ENCODE measurements at places on chromosomes 12 and 14.

- DNase-seq, result no peak
Observed at GRCh38 chr12:19185262-19185929, 55.9 kb downstream of the PLEKHA5 start.

GRCh38 chr14:24879661-24880386 lies 170.1 kb downstream of the STXBP6 start:
- DNase-seq, result no peak

DNA sequence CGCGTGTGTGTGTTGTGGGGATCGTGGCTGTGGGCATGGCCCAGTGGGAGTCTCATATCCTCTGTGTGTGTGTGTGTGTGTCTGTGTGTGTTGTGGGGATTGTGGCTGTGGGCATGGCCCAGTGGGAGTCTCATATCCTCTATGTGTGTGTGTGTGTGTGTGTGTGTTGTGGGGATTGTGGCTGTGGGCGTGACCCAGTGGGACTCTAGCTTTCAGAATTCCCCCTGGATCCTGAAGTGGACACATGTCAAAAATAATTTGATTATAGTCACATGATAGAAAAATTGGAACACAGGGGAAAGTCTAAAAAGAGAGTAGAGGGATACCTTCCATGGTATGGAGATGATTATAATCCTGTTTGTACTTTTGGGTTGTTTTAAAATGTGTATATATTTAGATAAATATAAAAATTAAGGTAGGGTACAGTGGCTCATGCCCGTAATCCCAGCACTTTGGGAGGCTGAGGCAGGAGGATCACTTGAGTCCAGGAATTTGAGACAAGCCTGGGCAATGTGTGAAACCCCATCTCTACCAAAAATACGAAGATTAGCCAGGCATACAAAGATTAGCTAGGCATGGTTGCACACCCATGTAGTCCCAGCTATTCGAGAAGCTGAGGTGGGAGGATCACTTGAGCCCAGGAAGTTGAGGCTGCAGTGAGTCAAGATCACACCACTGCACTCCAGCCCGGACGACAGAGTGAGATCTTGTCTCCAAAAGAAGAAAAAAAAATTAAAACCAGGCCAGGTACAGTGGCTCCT lies 11.0 kb downstream of the PAPLN start:
- DNase-seq, result no peak

DNA sequence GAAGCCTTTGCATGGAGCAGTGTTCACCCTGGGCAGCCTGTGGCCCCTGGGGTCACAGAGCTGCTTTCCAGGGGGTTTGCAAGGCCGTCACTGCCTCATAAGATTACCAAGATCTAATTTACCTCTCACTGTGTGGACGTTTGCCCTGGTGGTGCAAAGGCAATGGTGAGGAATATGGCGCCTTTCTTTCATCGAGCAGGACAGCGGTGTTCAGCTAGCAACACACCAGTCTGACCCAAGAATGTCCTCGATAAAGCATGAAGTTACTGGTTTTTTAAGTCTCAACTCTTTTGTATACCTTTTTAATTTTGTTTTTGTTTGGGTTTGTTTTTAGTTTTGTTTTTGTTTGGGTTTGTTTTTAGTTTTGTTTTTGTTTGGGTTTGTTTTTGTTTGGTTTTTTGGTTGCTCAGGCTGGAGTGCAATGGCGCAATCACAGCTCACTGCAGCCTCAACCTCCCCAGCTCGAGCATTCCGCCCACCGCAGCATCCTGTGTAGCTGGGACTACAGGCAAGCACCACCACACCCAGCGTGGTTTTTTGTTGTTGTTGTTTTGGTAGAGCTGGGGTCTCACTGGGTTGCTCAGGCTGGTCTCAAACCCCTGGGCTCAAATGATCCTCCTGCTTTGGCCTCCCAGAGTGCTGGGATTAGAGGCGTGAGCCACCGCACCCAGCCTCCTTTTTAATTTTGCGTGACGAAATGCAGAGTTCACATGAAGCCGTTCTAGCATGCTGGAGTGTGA lies 57.9 kb downstream of the PPP2R5C start:
- peak; percentile 50 for DNase-seq

GRCh38 chr12:82176761-82177490 lies 181.3 kb downstream of the CCDC59 start:
- no peak for DNase-seq

DNA sequence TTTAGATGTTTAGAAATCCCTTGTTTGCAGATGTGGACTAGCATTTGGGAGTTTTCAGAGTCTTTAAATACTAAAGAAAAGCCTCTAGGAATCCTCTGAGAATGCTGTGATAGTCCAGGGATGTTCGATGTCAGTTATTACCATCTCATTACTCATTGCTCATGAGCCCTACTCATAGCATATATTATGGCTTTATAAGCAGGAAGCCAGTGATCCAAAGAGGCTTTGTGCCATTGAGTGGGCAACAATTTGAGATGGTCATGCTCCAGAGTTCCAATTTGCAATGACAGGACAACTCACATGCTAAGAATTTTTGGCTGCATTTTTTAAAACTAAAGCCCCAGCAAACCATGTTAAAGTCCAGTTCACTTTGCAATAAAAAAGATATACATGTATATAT lies 163.0 kb downstream of the OTOGL start:
- no peak for DNase-seq

DNA sequence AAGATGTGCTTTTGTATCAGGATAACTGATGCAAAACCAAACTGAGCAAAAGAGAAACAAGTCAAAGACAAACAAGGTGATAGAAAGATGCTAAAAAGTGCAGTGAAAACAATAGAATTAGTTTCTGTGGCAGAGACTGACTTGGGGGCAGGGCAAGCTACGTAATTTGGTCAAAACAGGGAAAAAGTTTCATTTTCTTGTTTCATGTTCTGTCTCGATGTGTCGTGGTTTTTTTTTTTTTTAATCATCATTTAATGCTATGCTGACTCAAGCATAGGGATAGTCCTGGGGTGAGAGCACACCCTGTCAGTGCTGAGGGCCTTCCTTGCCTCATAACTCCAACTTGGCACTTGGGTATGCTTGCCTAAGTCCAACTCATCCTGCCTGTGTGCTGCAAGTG lies 144.1 kb upstream of the PTPRQ start:
- DNase-seq, result no peak

DNA sequence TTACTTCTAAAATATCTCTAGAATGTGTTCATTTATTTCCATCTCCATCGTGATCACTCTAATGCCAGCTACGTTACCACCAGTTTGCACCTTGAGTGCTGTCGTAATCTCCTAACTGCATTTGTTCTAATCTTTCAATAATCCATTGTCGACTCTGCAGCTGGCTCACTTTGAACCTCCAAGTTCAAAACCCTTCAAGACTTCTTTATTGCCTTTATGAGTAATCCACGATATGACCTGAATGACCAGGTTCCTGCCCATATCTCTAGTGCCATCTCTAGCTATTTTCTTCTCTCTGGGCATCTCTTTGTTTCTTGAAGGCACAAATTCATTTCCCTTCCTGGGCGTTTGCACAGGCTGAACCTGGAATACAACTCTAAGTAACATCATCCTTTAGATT lies 76.7 kb downstream of the SRGAP1 start:
- no peak for DNase-seq

DNA sequence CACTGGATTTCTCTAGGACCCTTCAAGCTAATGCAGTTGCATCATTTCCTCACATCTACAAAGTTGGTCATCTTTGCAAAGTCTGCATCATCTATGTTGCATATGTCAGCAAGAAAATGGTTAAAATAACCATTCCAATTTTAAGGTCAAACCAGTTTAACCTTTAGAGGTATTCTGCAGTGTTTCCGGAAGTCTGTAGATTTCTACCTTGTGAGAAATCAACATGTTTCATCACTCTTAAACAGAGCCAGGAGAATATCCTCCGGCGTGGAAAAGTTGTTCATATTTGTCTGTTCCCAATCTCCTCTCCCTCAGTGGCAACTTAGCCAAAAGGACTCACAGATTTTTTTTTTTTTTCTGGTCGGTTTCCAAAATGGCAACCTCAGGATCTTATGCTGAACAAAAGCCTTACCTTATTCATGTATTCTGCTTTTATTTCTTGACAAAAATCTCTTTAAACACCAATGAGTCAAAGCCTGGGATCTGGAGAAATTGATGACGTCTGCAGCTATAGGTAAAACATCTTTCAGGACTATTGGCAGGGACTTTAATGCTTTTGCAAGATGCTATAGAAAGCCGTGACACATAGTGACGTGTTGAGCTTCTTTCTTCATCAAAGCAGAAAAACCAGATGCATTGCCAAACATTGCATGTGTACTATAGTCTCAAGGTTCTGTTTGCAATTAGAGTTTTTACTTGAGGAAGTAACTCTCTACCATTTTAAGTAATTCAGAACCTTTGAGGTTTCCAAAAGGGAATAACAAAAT lies 16.0 kb upstream of the CDK17 start:
- DNase-seq, result no peak

DNA sequence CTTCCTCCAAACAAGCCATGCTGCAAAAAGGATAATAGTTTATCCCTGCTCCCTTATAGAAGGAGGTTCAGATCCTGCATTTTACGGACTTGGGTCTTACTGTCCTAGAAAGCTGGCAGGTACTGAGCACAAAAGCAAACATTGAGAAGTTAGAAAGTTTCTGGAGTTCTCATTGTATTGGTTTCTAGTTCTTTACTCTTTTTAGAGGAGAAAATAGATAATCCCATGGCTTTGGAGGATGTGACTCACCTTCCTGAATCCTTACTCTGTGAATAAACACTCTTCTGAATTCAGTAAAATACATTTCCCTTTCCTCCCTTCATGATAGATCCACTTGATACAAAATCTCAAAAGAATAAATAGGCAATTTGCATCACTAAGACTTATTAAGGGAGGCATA lies 188.9 kb downstream of the NPAS3 start:
- DNase-seq, result no peak

- DNase-seq, result peak; percentile 21
Observed at GRCh38 chr14:95463171-95463901, 53.1 kb downstream of the SYNE3 start.

- no peak for DNase-seq
Observed at GRCh38 chr14:24609655-24610344, at the start of gene GZMH. Gene GZMH (minus strand): TSS chr14:24609685. CDS start chr14:24609613, 72 bp downstream.

DNA sequence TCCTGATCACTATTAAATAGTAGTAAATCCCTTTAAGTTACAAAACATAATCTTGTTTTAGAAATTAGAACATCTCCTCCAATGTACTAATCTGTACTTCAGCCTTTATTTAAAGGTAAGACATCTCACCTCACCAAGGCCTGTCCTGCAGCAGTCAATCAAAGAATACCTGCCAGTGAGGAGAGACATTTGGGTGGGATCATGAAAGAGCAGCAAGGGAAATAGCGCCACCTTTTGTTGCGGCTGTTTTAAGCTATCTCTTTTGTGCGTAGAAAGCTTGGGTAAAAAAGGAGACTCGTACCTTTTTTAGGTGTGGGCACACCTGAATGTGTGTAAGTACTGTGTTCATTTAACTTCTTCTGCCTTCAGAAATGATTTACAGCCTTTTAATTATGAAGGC lies 117.8 kb upstream of the TMTC1 start:
- no peak for DNase-seq

DNA sequence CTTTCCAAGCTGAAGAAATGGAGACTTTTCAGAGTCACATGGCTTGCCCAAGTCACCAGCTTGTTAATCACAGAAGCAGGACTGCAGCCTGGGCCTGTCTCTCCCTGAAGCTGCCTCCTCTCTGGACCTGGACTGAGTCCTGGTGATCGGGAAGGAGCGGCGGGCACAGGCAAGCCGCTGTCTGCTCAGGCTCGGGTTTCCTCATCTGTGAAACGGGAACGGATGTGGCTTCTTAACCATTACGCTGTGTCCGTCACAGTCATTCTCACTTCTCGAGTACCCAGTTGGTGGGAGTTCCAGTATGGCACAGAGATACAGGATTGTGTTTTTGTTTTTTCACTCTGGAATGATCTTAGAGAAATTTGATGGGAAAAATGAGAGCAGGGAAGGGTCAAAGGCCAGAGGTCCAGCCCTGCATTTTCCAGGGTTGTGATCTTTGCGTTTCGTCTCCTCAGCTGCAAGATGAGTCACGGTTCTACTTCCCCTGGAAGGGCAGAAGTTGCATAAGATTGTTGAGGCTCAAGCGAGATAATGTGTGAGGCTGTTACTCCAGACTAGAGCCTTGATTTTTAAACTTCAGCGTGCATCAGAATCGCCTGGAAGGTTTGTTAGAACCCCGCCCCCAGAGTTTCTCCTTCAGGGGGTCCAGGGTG lies 7.6 kb upstream of the LRTM2 start:
- no peak for DNase-seq

DNA sequence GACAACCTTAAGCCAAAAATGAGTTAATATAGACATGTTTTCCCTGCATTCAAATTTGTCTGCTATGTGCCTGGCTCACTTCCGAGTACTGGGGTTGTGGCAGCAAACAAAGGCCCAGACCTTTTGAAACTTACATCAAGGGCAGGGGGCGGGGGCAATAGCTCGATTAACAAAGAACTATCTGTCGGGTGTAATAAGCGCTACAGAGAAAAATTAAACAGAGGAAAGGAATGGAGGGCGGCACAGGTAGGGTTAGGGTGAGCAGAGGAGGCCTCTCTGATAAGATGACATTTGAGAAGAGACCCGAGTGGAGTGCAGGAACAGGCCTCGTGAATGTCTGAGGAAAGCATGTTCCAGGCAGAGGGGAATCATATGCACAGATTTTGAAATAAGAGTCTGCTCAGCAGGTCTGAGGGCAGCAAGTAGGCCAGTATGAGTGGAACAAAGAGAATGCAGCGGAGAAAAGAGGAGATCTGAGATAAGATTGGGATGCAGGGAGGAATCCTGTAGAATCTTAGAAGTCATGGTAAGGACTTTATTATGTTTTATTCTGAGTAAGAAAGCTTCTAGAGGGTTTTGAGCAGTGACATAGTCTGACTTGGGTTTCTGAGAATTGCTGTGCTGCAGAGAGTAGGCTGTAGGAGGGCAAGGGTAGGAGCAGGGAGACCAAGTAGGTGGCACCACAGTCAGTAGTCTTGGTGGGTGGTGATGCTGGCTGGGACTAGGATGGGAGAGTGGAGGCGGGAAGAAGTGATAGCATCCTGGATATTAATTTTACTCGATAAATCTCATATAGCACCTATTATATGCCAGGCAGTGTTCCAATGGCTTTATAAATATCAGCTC lies 52.6 kb downstream of the BICDL1 start:
- DNase-seq, result peak; percentile 33

DNA sequence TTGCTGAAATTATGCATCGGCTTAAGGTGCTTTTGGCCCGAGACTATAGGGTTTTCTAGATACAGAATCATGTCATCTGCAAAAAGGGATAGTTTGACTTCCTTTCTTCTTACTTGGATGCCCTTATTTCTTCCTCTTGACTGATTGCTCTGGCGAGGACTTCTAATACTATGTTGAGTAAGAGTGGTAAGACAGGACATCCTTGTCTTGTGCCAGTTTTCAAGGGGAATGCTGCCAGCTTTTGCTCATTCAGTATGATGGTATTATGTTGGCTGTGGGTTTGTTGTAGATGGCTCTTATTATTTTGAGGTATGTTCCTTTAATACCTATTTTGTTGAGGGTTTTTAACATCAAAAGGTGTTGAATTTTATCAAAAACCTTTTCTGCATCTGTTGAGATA lies 8.3 kb downstream of the BMAL2 start:
- DNase-seq, result no peak

GRCh38 chr12:28114488-28114887 lies 75.8 kb upstream of the CCDC91 start:
- DNase-seq, result no peak

- no peak for DNase-seq
Observed at GRCh38 chr12:99898645-99899044, 86.1 kb downstream of the ANKS1B start.
